ENCODE measurements at places on chromosomes 12 and 14.

GRCh38 chr14:59481871-59482540, 2.2 kb downstream of the L3HYPDH start:
- DNase-seq, result no peak
- no peaks in the 10 kb centered on the region for H3K27me3 ChIP-seq
- H3K4me3 ChIP-seq, result no peak overlapping the region

- DNase-seq, result no peak
- H3K27ac ChIP-seq, result no peak overlapping the region
- H3K4me1 ChIP-seq, result no peaks in the 10 kb centered on the region
- H3K27me3 ChIP-seq, result no peaks in the 10 kb centered on the region
- no peaks in the 10 kb centered on the region for H3K36me3 ChIP-seq
- H3K4me3 ChIP-seq, result no peak overlapping the region
Measured at GRCh38 chr12:105499205-105499604, 168.7 kb downstream of the C12orf75 start.

DNA sequence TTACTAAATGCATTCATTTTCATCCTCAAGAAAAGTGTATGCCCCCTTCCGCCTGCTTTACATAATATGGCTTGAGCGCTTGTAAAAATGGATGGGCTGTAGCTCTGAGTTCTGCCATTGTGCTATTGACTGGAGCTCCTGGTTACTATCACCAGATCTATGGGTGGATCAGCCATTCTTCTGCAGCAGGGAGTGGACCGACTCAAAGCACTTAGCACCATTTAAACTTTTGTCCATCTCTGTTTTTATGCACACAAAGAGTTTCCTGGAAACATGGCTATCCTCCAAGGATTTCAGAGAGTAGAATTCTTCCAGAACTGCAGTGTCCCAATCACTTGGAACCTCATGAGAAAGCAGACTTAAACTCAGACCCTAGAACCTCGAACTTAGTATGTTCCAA, 4.5 kb upstream of the NUMB start:
- H3K4me3 ChIP-seq, result no peak overlapping the region
- H3K27me3 ChIP-seq, result no peaks in the 10 kb centered on the region
- H3K27ac ChIP-seq, result peak overlapping the region; percentile 74
- no peak for DNase-seq
- no peaks in the 10 kb centered on the region for H3K36me3 ChIP-seq

GRCh38 chr14:33733721-33734120, 217.2 kb downstream of the EGLN3 start:
- no peaks in the 10 kb centered on the region for H3K27me3 ChIP-seq
- no peak overlapping the region for H3K4me3 ChIP-seq
- H3K27ac ChIP-seq, result no peak overlapping the region

- no peaks in the 10 kb centered on the region for H3K4me1 ChIP-seq
- H3K4me3 ChIP-seq, result no peak overlapping the region
- no peaks in the 10 kb centered on the region for H3K36me3 ChIP-seq
Measured at GRCh38 chr12:63997198-63997597, 152.7 kb downstream of the SRGAP1 start.

- no peak for DNase-seq
- H3K4me1 ChIP-seq, result no peaks in the 10 kb centered on the region
- no peak overlapping the region for H3K27ac ChIP-seq
- H3K36me3 ChIP-seq, result no peaks in the 10 kb centered on the region
- no peak overlapping the region for H3K4me3 ChIP-seq
Measured at GRCh38 chr12:14601692-14602478, 34.2 kb upstream of the PLBD1 start.
